ENCODE measurements at places on chromosomes 13 and 19. TPM values are rescaled to one million over a fixed set of nuclear protein-coding genes. Genes with fewer than 3 reads are reported as not detected.

Gene PPP5C
- total RNA-seq: 59.5 TPM

Gene RNF17
- not detected for total RNA-seq

Gene TRIM13
- total RNA-seq: 15.7 TPM

Gene ELSPBP1
- total RNA-seq: not detected

Gene KLHL26
- 3.4 TPM for total RNA-seq

Gene CYP2A6
- total RNA-seq: not detected

Gene C2CD4C
- total RNA-seq: not detected

Data from melanocyte of skin (primary cell).